ENCODE measurements at places on chromosomes 4 and X.

DNA sequence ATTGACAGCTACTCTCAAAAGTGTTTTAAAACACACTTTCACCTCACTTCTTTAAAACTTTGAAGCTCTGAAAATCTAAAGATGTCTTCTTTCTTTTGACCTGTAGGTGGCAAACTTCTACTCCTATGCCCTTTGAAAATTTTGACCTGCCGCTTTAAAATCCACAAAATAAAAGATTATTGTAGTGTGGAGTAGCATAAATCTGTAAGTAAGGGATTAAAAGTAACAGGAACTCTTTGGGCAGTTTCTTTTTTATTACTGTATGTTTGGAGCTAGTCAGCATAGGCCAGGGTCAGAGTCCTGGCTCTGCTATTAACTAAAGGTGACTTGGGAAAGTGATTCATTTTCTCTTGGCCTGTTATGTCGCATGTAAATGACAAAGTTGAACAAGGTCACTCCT is 25.5 kb downstream of the BBS12 start:
- DNase-seq = peak; percentile 13

DNA sequence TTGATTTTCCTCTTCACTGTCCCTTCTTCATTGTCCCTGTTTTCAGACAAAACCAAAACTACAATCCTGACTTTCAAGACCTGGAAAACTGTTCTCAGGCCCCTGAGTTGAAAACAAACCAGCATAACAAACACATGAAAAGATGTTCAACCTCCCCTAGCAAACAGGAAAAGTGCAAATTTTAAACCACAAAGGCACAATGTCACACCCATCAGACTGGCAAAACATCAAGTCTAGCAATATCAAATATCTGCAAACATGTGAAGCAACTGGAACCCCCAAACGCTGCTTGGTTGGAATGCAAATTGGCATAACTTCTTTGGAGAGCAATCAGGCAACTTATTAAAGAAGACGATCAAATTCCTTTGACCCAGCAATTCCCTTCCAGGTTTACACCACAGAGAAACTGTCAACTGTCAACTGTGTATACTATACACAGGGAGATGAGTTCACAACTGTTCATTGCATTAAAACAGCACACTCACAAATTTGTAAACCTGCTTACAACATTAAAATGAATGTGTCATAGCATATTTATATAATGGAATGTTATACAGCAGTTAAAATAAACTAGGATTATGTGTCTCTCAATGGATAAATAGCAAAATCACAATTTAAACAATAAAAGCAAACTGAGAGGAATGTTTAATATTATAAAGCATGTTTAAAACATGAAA is 7.0 kb downstream of the USP46 start:
- no peak for DNase-seq

GRCh38 chrX:153884136-153884535 is 1.8 kb downstream of the L1CAM start:
- DNase-seq = no peak

- DNase-seq = no peak
These were observed 14.1 kb downstream of the GABRA4 start for GRCh38 chr4:46979283-46979682.

DNA sequence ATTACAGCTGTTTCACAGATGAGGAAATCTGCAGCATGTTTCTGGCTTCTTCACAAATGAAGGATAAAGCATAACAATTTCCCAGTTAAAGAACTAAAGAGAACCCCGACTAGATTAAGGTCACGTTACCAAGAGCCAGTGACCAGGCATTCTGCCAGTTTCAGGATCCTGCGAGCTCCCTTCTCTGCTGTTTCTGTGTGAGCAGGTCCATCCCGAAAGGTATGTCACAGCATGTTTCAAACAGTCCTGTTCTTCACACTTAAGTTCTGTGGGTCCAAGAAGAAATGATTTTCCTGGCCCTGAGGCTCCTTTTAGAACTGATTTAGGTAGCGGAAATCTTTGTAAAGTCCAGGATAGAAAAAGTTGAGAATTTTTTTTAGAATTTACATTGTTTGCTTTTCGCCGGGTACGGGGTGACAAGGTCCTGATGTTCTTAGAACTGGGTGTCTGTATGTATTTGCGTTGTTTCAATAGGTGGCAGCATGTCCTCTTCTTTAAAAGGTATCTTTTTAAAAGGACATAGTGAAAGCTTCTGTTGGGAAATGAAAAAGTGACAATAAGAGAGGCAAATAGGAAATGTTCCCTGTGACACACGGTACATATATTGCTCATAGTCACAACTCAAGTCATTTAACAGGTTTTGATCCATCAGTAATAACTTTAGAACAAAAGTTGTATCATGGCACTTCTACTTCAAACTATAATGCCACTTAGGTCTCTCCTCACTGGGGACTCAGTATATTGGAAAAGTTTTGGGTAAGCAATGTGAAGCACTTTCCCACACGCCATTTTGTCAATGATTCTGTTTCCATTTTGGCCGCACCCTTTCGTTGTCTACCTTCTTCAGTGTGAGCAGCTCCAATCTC is 18.4 kb downstream of the IL21 start:
- peak; percentile 4 for DNase-seq

- no peak for DNase-seq
These were observed 297.4 kb downstream of the ANKRD50 start for GRCh38 chr4:124415146-124415545.

DNA sequence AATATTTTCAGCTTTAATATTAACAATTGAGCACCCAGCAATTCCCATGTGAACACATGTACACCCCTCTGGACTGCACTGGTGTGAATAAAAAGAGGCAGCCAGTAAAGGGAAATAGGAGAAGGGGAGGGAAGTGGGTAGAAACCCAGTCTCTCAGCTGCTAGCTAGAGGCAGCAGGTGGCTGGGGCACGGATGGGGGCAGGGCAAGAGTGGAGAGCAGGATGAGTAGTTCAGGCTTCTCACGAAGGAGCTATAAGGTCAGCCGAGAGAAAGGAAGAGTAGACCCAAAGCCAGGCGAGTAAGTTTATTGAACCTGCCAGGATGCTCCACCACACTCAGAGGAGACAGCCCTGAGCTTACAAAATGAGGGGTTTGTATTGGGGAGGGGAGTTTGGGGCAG is 184.8 kb upstream of the MTMR8 start:
- DNase-seq = no peak

- no peak for DNase-seq
These were observed 112.8 kb downstream of the KDR start for GRCh38 chr4:55012363-55013230.

GRCh38 chrX:152641996-152642395 is 4.3 kb downstream of the GABRQ start:
- DNase-seq = no peak

DNA sequence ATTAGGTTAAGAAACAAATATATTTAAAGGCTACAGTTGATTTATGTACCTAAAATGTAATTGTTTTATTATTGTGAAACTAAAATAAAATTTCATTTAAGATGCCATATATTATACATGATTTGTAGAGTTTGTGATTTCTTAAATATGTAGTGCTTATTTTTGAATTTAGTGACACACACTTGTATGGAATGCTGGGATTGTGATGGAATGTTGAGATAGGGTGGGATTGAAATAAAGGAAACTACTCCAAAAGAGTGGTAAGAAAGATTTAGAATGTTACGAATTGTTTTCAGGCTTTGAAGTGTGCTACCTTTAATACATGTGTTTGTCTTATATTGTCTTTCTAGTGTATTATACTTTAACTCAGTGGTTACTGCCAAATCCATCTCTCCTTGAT is 330.3 kb upstream of the PITX2 start:
- no peak for DNase-seq
